ENCODE measurements at places on chromosomes 2 and 18. TPM values are rescaled to one million over a fixed set of nuclear protein-coding genes. Genes with fewer than 3 reads are reported as not detected.
A peak's percentile ranks its signal among the peaks of the same experiment; 100 is the strongest.

CFAP53 gene
- 0.34 TPM for total RNA-seq

- DNase-seq, result no peak
Observed at GRCh38 chr2:205845446-205845845, 163.1 kb downstream of the NRP2 start.

REL gene
- total RNA-seq, result 17.8 TPM

DNA sequence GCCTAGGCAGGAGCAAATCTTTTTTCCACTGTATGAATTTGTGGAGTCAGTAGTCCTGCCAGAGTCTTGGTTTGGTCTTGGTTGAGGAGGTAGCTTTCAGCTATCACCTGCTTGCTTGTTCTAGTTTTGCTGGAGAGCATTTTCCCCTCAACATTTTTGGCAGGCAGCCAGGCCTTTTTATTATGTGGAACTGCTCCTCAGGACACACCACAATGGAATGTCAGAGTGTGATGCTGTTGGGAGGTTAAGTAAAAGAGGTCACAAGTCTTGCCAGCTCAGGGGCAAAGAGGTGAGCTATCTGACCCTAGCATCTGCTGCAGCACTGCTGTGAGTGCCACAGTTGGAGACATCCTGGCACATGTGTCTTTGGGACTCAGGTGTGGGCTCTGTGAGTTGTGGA, 258.0 kb downstream of the CNTNAP5 start:
- DNase-seq, result no peak

DNA sequence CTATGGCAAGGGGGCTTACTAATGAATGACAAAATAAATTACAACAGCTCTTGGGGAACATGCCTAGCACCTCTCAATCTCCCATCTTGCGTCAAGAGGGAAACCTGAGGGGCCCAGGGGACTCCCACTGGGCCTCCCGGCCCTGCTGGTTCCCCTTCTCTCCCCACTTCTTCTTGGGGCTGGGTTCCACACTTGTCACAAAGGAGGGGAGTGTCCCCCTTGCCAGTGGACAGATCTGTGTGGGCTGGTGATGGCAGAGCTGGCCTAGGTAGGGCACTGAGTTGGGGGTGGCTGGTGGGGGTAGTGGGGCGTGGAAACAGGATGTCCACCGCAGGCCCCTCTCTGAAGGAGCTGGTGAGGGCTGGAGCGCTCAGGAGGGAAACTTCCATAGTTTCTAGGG, 184.0 kb upstream of the HAAO start:
- no peak for DNase-seq

NYAP2 gene
- total RNA-seq, result 3.1 TPM

GRCh38 chr18:41331661-41332060, 623.4 kb upstream of the PIK3C3 start:
- no peak for DNase-seq

GRCh38 chr2:42809819-42810120, 17.4 kb upstream of the HAAO start:
- DNase-seq, result peak; percentile 85

EGR4 gene
- total RNA-seq, result not detected

DNA sequence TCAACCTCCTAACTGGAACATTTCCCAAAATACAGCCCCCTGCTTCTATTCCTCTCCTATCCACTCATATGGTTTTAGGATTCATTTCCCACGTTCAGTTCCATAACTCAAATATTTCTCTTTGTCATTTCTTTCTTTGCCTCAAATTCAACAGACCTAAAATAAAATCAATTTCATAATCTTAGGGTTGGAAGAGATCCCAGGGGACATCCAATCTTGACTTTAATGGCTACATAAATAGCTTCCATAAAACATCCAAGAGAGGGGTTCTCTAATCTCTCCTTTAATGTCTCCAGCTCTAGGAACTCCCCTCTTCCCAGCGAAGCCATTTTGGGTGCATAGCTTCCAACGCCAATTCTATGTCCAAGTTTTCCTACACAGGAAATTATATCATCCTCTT, 33.8 kb downstream of the RBKS start:
- no peak for DNase-seq

DNA sequence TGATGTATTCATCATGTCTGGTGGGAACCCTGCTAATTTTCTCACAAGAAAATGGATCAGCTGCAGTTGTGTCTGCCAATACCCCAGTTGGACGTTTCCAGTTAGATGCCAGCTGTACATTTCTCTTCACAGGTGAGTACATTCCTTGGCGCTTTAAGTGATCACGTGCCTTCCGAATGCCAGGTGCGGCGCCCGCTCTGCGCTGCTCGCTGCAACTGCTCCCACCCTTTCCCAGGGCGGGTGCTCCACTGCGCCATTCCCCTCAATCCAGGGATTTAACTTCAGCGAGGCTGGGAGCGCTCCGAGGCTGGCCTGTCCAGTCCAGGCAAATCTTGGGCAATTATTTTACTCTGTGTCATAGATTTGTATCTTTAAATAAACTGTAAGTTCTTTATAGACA, 225.0 kb upstream of the RAB6C start:
- DNase-seq, result peak; percentile 66

CXCR4 gene
- total RNA-seq, result 53.2 TPM

PROC gene
- total RNA-seq, result 0.61 TPM

- DNase-seq, result no peak
Observed at GRCh38 chr2:24380820-24381219, 20.5 kb upstream of the ITSN2 start.

- DNase-seq, result no peak
Observed at GRCh38 chr18:26710470-26711096, 154.9 kb downstream of the AQP4 start.

SLC5A7 gene
- total RNA-seq, result not detected

DNA sequence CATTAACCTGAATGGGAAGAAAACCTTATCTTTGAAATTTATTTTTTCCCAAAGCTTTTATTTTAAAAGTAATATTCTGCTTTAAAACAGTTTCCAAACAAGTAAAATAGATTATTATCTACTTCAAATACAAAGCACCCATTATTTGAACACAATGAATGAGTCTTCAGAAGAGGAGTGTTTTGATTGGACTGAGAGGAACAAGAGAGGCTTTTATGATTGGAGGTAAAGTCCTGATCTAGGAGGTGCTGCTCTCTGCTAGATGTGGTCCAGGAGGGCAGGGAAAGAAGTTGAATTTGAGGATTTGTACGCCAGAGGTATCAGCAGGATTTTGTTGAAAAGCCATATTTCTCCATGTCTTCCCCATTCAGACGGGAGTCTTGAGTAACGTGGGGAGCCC, 900.7 kb downstream of the SOCS6 start:
- DNase-seq, result no peak

ACKR3 gene
- 28.5 TPM for total RNA-seq

DNA sequence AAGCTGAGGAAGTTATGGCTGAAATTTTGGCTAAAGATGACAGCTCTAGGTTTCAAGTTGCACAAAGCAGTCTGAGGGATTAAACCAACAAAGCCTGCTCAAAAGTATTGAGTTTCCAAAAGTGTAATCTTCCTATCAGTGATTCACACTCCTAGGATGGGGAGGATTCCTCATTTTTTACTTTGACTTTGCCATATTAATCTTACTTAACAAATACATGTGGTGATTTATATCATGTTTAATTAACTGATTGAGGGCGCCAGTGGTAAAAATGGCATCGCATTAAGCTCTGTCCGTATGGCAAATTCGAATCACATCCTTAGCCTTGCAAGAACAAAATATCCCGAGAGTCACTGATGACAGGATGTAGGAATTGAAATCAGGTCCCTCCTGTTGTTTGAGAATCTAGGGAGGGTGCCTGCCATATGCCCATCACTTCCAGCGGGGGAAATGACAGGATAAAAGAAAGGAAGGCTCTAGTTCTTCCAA, 78.1 kb upstream of the ETAA1 start:
- no peak for DNase-seq

RRM2 gene
- total RNA-seq, result 4.4 TPM

DNA sequence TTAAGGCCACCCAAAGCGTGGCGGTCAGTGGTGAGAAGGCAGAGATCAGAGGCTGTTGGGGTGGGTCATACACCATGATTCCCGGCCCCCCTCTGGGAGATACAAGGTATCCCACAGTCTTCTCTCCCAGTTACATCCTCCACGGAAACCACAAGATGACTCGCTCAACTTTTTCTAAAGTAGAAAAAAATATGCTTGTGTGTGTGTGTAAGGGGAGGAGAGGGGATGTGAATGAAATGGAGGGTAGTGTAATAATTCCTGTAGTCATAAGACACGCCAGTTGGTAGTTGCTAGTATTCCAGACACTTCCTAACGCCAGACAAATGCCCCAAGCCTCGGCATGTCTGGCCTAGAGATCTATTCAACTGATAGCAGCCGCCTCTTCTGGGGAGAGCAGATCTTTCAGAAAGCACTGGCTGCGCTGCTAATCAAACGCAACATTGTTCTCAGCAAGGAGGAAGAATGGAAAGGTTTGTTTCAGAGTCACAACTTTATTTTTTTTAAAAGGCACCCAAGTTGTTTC, 143.5 kb downstream of the TGIF1 start:
- no peak for DNase-seq

DNA sequence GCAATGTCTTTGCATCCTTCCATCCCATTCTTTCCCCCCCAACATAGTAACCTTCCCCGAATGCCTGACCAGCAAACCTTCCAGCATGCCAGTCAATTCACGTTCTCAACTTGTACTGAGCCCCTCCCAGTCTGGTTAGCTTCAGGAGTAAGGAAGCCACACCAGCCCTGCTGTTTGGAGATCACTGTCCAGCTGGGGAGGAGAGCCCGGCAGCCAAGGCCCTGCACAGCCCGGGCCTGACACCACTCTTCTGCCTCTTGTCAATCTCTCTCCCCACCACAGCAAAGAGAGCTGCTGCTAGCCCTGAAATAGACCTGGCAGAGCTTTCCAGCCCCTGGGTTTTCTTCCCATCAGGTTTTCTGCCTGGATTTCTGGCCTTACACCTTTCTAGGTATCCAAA, 185.8 kb upstream of the ID2 start:
- DNase-seq, result no peak

GRCh38 chr2:160139350-160139749, 60.7 kb downstream of the ITGB6 start:
- no peak for DNase-seq

COL6A3 gene
- 85.7 TPM for total RNA-seq

GRCh38 chr2:71798266-71799012, 345.1 kb downstream of the DYSF start:
- no peak for DNase-seq

ZAP70 gene
- 12.8 TPM for total RNA-seq

SERPINB10 gene
- total RNA-seq, result not detected

GRCh38 chr2:3958969-3959368, 255.6 kb downstream of the DCDC2C start:
- DNase-seq, result no peak

DNA sequence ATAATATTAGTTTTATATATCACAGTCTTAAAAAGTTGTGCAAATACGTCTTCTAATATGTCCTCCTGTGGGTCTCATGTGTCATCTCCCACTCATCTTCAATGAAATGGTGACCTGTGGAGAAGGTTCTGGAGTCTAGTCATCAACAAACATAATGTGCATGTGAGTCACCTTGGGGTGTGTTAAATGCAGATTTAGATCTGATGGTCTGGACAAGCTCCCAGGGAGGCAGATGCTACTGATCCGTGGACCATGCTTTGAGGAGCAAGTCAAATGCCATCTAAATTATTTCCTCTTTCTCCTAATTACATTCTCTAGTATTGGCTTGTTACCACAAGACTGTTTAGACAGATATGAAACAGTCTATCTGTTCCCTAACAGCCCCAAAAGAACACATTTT, 210.9 kb downstream of the CD226 start:
- no peak for DNase-seq

RAB6C gene
- not detected for total RNA-seq

GRCh38 chr2:214575465-214575864, 164.6 kb downstream of the VWC2L start:
- DNase-seq, result no peak

- no peak for DNase-seq
Observed at GRCh38 chr2:63698786-63699548, 110.2 kb downstream of the MDH1 start.

NETO1 gene
- total RNA-seq, result not detected

GRCh38 chr18:22734791-22735627, 198.1 kb upstream of the RBBP8 start:
- no peak for DNase-seq

GPR17 gene
- total RNA-seq, result 0.17 TPM

DNA sequence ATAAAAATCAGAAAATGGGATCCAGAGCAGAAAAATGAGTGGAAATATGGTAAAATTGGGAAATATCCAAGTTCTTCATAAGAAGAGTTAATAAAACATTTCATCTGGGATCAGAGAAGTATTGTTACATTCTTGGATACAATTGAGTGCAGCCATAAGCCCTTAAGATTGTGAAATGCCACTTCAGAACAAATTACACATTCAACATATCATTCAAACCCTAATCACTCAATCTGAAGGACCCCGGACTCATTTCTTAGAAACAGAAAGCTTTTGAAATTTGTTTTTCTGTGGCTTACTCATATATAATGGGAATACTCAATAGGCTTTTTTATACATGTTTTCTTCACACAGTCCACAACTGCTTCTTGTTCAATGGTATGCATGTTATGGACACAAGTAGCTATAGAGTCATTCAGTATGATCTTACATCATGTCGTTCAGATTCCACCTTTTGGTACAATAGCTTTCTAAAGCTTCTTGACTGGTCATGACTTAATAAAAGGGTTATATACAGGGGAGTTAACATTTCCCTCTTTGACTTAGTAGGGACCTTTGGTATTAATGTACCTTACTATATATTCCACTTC, 39.9 kb downstream of the SCN7A start:
- DNase-seq, result no peak
